Brain pericyte (primary cell): ENCODE measurements at places on chromosomes 7 and 10.

DNA sequence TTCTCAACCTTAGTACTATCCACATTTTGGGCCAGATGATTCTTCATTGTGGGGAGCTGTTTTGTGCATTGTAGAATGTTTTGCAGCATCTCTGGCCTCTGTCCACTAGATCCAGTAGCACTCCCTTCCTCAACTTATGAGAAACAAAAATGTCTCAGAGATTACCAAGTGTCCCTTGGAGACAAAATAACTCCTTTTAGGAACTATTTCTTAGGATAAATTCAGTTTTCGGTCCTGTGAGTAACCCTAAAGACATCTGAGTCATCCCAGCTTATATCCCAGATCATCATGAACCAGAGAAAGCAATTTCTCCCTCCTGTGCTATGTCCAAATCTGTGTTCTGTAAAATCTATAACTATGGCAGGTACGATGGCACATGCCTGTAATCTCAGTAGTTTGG lies 266.6 kb upstream of the PHYHIPL start:
- no peak for DNase-seq

DNA sequence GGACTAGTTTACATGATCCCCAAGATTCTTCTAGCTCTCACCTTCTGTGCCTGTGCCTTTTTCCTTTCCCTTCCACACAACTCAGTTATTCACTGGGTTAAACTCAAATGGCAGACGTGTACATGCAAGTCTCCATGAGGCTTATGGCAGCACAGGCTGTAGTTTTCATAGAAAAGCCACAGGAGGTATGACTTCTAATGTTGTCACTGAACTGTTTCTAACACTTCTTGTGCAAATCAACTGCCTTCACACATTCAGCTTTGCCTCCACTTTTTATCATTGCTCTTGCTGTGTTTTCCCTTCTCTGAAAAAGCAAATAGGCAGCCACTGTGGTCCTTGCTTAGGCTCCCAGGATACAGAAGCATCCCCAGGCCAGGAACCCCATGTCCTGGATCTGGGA lies 5.3 kb upstream of the GIMAP5 start:
- no peak for DNase-seq

GRCh38 chr10:61902445-61903220 lies 1.1 kb downstream of the ARID5B start:
- DNase-seq, result no peak

GRCh38 chr7:146115851-146116520 lies 615 bp upstream of the CNTNAP2 start:
- DNase-seq, result peak; percentile 49

DNA sequence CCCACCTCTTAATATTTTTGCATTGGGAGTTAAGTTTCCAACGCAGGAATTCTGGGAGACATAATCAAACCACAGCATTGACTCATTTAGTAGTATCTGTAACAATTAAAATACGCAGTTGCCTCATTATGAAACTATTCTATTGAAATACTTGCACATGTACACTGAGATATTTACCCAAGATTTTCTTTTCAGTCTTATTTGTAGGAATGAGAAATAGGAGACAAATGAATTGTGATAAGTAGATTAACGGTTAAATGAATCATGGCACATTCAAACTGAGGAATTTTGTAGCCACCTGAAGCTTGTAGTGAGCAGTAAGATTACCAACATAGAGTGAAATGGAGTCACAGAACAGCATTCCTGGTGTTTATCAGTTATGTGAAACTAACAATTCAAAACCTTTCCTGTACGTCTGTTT lies 18.1 kb downstream of the RP9 start:
- DNase-seq, result no peak

DNA sequence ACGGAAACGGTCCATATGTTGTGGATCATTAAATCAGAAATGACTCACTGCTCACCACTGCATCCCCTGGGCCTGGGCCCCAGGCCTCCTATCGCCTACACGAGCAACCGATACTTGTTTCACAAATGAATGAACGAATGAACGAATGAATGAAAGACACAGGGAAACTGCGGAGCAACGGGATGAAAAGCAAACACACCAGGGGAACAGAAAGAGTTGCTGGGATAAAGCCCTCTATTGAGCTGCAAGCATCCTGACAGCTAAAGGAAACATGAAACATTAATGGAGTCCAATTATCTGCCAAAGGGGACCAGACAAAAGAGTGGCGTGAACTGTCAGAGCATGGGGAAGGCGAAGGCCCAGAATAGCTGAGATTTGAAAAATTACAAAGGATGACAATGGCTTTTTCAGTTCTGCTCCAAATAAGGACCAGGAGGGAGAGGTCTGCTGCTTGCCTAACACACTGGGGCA lies 92.1 kb downstream of the GRB10 start:
- DNase-seq, result no peak

DNA sequence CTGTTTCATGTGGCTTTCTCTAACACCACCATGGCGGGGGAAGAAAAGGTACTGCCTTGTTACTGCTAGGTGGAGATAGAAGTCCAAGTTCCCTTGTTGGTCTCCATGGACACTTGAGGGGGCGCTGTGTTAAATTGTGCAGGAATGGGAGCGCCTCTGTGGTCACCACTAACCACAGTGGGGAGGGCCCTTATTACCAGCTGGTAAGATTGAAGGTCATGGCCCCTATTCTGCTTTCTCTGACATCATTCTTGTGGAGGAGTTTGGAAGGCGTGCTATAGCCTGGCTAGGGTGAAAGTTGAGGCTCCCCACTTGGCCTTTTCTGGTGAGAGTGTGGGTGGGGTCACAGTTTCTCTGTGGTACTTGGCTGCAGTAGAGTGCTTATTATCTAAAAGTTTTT lies 14.9 kb upstream of the MXI1 start:
- DNase-seq, result no peak

- DNase-seq, result no peak
Observed at GRCh38 chr7:64180989-64181388, 26.0 kb upstream of the ZNF735 start.

DNA sequence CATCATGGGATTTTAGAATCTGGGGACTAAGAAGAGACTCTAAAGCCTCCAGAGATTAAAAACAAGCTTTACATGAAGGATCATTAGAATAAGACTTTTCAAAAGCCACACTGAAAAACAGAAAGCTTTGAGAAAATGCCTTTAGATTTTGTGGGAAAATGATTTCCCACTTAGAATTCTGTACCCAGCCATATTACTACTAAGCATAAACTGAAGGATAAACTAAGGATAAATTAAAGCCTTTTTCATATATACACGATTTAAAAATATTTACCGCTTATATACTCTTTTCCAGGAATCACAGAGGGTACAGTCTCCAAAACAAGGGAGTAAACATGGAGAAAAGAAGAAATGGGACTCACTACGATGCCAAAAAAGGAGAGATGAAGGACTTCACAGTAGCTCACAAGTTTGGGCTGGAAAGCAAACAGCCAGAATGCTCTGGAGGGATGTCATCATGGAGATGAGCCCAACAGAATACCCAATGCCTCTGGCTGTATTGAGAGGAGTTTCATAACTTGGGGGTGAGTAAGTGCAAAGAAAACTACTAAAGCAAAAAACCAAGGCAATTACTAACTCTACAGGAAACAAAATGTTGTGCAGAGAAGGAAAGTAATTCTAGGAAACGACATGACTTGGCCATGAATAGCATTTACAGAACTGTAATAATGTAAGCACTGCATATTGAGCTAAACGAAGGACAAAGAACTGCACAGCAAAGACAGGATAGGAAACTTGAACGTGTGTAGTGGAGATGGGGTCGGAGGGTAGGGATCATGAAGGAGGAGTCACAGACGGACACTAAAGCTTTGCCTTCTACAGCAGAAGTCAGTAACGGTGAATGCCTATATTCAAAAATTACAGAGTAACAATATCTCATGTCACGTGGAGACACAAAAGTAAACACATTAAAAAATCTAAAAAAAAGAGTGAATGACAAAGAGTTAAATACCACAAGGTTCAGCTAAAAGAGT lies 61.4 kb upstream of the ASAH2 start:
- DNase-seq, result no peak

- no peak for DNase-seq
Observed at GRCh38 chr10:27450225-27450624, 53.9 kb upstream of the RAB18 start.

- DNase-seq, result no peak
Observed at GRCh38 chr7:95485391-95486123, at the start of gene ASB4. TSS of gene ASB4 (plus strand) at chr7:95485943. CDS start at chr7:95485972, 29 bp downstream.

- DNase-seq, result no peak
Observed at GRCh38 chr7:134941185-134941900, 45.0 kb upstream of the AGBL3 start.

DNA sequence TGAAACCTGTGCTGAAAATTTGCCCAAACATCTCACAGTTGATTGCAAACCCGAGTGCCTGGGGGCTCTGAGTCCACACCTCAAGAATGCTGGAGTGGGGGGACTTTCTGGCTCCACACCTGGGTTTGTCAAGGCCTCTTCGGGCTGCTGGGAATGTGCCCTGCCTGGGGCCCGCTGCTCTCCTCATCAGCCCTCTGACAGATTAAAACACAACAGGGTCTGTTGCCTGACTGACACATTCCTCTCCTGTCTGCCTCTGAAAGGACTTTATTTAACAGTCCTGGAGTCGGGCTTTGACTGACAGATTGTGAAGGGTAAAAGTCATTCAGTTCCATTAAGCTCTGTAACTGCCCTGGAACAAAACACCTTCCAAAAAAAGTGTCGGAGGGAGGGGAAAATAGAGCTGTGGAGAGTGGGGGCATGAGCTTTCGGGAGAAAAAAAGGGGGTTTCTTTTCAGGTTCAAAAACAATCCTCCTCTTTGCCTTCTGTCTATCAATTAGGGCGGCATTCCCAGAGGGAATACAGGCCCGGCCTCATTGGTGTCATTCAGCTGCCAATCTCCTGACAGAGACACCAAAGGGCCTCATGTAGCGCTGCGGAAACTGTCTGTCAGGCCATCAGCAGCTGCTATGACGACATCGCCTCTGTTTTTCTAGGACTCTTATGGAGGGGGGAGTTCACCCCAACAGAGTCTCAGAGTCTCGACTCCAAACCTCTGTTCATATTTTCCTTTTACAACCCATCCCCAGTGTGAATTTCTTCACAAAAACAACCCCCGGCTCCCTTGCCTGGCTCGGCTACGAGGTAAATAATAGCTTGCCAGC lies 398.8 kb upstream of the NFE2L3 start:
- DNase-seq, result no peak

- DNase-seq, result no peak
Observed at GRCh38 chr7:5218564-5219360, 28.7 kb downstream of the WIPI2 start.

- no peak for DNase-seq
Observed at GRCh38 chr7:41367967-41368882, 334.7 kb downstream of the INHBA start.

DNA sequence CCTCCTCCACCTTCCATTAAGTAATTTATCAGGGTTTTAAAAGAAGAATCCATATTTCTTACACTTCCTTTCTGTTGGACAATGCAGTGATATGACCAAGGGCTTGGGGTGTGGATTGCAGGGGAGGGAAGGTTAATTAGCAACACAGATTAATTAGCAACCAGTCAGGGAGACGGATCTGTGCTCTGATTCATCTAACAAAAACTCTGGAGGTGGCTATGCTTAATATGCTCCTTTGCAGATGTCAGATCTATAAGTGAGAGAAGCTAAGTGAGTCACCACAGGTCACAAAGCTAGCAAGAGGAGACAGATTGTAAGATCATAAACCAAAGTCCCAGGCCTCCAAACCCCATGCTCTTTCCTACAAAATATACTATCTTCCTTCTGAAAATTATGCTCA lies 178.8 kb upstream of the ITGB1 start:
- no peak for DNase-seq

- no peak for DNase-seq
Observed at GRCh38 chr10:45235798-45236220, 79.6 kb downstream of the OR13A1 start.

DNA sequence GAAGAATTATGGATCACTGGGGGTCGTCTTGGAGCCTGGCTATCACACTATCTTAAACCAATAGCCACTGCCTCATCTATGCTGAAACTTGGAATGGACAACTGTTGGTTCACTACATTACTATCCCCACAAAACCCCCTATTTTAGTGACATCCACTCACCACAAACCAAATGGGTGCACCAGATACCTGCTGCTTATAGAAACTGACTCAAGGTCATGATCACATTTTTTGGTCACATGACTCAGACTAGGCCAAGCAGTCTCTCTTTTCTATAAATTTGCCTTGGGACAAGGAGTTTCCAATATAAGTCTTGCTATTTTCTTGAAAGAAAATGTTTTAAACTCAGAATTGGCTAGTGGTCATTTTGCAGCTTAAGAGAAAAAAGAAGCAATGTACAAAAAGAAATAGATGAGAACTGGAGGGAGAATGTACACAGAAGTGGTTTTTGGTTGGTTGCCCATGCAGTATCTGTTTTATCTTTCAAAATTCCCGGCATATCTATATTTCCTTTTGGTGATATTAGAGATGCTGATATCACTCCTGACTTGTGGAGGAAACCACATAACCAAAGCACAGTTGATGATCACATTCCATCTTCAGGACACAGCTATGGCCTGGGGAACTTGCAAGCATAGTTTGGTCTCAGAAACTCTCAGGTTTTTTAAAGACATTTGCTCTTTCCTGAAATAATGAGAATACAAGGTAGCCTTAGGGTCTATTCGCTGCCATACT lies 85.2 kb upstream of the CACNA2D1 start:
- no peak for DNase-seq

DNA sequence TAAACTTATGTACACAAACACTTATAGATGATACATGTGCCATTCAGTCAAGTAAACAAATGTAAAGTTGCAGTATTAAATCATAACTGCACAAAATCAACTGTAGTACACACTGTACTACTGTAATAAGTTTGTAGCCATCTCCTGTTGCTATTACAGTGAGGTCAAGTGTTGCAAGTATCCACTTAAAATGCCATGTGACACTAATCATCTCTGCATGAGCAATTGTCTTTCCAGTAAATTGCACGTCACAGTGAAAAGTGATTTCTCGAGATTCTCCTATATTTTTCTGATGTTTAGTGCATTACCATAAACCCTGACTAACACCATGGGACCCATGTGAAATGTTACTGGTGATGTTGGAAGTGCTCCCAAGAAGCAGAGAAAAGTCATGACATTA lies 293.3 kb upstream of the SP4 start:
- DNase-seq, result no peak

DNA sequence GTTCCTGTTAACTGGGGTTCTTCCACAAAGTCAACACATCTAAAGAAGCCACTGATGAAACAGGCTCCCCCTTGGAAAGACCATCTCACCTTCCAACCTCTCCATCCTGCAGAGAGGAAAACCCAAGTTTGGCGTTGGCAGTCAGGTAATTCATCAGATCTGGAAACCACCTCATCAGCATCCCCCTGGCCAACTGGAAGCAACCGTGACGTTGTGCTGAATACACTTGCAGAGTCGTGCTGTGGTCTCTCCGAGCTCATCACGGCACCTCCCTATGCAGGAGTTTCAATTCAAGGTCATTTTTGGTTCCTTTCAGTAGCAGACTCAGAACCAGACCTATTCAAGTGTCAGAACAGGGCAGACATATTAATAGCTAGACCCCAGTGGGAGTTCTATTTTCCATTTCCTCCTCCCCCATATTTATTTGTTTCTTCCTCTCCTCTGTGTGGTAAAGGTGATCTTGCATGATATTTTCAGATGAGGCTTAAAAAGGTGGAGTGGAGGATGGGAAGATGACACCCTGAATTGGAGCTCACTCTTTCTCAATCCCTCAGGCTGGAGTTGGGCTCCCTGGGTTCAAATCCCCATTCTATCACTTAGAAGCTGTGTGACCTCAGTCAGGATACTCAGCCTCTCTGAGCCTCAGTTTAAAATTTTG lies 149.1 kb upstream of the ADO start:
- DNase-seq, result no peak
